Fibroblast of the aortic adventitia (primary cell): ENCODE measurements at places on chromosomes 16 and 17. TPM values are rescaled to one million over a fixed set of nuclear protein-coding genes. Genes with fewer than 3 reads are reported as not detected.

ADAP2 gene
- total RNA-seq, result 0.27 and 0.90 TPM in 2 replicates

CHD9NB gene
- total RNA-seq, result 1.6 and 2.3 TPM in 2 replicates

CDYL2 gene
- total RNA-seq, result 3.4 and 5.2 TPM in 2 replicates

C16orf92 gene
- total RNA-seq, result not detected in 2 replicates

SP6 gene
- total RNA-seq, result 0.09 TPM in 1 of 2 replicates, not detected in the other

KRTAP4-3 gene
- not detected in 2 replicates for total RNA-seq

DPEP3 gene
- not detected in 2 replicates for total RNA-seq

PRAC2 gene
- total RNA-seq, result not detected in 2 replicates

HOXB8 gene
- 0.09 TPM in 1 of 2 replicates, not detected in the other for total RNA-seq

UTP18 gene
- total RNA-seq, result 41.8 and 80.5 TPM in 2 replicates

TNFRSF13B gene
- total RNA-seq, result not detected in 2 replicates

GAST gene
- total RNA-seq, result not detected in 2 replicates

TSPAN10 gene
- 2.7 and 4.5 TPM in 2 replicates for total RNA-seq

GNG13 gene
- total RNA-seq, result not detected in 2 replicates

IGFBP4 gene
- 314 and 706 TPM in 2 replicates for total RNA-seq

CES5A gene
- total RNA-seq, result not detected in 2 replicates

NOXO1 gene
- total RNA-seq, result not detected in 2 replicates

TPSG1 gene
- not detected in 2 replicates for total RNA-seq

KCNH6 gene
- total RNA-seq, result not detected in 2 replicates

AIPL1 gene
- 0.09 TPM in 1 of 2 replicates, not detected in the other for total RNA-seq

RTN4RL1 gene
- total RNA-seq, result 0.27 and 0.90 TPM in 2 replicates

HP gene
- 0.27 TPM in 1 of 2 replicates, not detected in the other for total RNA-seq

C16orf87 gene
- total RNA-seq, result 9.6 and 10.1 TPM in 2 replicates

CEMP1 gene
- not detected in 2 replicates for total RNA-seq

TEX19 gene
- total RNA-seq, result not detected in 2 replicates

CYB561 gene
- total RNA-seq, result 16.4 and 29.5 TPM in 2 replicates

MRPL10 gene
- 5.8 and 28.0 TPM in 2 replicates for total RNA-seq

DBF4B gene
- 4.9 and 5.2 TPM in 2 replicates for total RNA-seq

MYCBPAP gene
- 0.99 and 1.7 TPM in 2 replicates for total RNA-seq

SHISA6 gene
- not detected in 2 replicates for total RNA-seq

PAM16 gene
- 5.0 and 20.2 TPM in 2 replicates for total RNA-seq

RNF222 gene
- not detected in 2 replicates for total RNA-seq

HCFC1R1 gene
- 40.6 and 45.6 TPM in 2 replicates for total RNA-seq

P3H4 gene
- 30.2 and 35.5 TPM in 2 replicates for total RNA-seq

CACNG1 gene
- not detected in 2 replicates for total RNA-seq

ESRP2 gene
- 0.18 TPM in 1 of 2 replicates, not detected in the other for total RNA-seq

CCL13 gene
- total RNA-seq, result not detected in 2 replicates

CPD gene
- 92.9 and 102 TPM in 2 replicates for total RNA-seq

COX11 gene
- total RNA-seq, result 14.2 and 37.8 TPM in 2 replicates
